Left renal pelvis (tissue), 4 donors: ENCODE measurements at places on chromosomes 2 and 18. TPM values are rescaled to one million over a fixed set of nuclear protein-coding genes. Genes with fewer than 3 reads are reported as not detected.

GALR1 gene
- 0.19 TPM for polyA plus RNA-seq

PUM2 gene
- polyA plus RNA-seq = 79.2 TPM

GRCh38 chr2:1321321-1321720 lies 91.9 kb upstream of the TPO start:
- no peak for DNase-seq

DES gene
- 5.5 TPM for polyA plus RNA-seq

EHD3 gene
- 30.5 TPM for polyA plus RNA-seq

- no peak for DNase-seq
These were observed 42.5 kb upstream of the LRPPRC start for GRCh38 chr2:44038277-44038676.

FMNL2 gene
- 199 TPM for polyA plus RNA-seq

TEX261 gene
- polyA plus RNA-seq = 52.5 TPM

SPTBN1 gene
- 293 TPM for polyA plus RNA-seq

RBKS gene
- polyA plus RNA-seq = 2.0 TPM

ST3GAL5 gene
- polyA plus RNA-seq = 13.0 TPM
